ENCODE measurements at places on chromosomes 11 and 22.

GRCh38 chr22:31045900-31046538, 35.1 kb upstream of the SMTN start:
- DNase-seq, result no peak

DNA sequence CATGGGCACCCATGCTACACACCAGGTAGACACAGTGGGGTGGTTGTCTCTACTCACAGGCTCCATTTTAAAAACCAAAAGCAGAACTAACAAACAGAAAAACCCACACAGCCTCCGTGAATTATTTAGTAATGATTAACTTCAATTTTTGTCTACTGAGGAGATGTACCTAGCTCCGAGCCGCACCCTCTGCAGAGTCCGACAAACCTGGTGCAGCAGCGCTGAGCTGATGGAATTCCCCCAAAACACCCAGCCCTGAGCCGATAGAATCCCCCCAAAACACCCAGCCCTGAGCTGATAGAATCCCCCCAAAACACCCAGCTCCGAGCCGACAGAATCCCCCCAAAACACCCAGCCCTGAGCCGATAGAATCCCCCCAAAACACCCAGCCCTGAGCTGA, 927.0 kb downstream of the BRD1 start:
- no peak for DNase-seq

DNA sequence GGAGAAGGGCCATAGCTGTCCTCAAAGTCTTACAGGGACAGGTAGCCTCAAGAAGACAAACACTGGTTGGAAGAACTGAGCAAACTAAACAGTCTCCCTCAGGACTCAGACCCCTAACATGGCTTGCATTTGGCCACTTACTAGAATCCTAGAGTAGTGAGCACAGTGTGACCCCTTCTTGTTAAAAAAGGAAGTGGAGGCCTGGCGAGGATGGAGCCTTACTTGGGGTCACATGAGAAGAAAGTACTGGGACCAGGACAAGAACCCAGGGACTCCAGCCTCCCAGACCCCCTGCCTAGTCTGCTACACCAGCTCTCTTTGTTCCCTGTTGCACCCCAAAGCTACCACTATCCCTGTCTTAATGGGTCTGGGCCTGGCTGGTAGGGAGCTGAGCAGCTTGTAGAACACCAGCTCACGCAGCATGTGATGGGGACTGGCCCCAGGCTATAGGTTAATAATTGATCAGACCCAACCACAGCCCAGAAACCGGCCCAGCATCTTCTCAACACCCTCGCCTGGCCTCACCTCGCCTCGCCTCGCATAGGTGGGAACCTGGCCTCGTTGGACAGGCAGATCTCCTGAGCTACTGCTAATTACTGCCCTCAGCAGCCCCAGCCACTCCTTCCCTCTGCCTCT, 17.6 kb downstream of the DGAT2 start:
- no peak for DNase-seq

- DNase-seq, result no peak
These were observed 220.4 kb downstream of the FAM76B start for GRCh38 chr11:95569207-95569606.

- DNase-seq, result no peak
These were observed 100.3 kb downstream of the CCDC83 start for GRCh38 chr11:85955531-85955930.

- DNase-seq, result no peak
These were observed 863.6 kb downstream of the FAM181B start for GRCh38 chr11:81870066-81870412.

- no peak for DNase-seq
These were observed 255.5 kb downstream of the TENM4 start for GRCh38 chr11:79185351-79185750.

- no peak for DNase-seq
These were observed 27.6 kb downstream of the KCTD17 start for GRCh38 chr22:37079158-37079557.

GRCh38 chr22:33544707-33545106, 375.6 kb downstream of the LARGE1 start:
- DNase-seq, result no peak

DNA sequence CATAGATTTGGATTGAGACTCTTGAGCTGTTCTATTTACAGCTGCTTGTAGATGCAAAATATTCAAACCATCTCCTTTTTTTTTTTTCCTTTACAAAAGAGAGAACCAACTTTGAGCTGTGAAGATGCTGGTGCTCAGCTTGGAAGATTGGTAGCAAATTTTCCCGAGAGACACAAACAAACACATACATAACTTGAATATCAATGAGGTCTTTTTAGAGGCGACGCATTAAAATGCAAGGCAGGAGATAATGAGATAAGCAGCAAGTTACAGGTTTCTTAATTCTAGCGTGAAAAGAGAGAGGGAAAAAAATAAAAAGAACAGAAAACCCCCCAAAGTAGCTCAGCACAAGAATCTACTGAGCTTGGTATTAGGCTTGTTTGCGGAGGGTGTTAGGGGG, 247.0 kb upstream of the SORL1-AS1 start:
- DNase-seq, result no peak

- DNase-seq, result no peak
These were observed 18.4 kb downstream of the STIM1 start for GRCh38 chr11:3873712-3874349.

DNA sequence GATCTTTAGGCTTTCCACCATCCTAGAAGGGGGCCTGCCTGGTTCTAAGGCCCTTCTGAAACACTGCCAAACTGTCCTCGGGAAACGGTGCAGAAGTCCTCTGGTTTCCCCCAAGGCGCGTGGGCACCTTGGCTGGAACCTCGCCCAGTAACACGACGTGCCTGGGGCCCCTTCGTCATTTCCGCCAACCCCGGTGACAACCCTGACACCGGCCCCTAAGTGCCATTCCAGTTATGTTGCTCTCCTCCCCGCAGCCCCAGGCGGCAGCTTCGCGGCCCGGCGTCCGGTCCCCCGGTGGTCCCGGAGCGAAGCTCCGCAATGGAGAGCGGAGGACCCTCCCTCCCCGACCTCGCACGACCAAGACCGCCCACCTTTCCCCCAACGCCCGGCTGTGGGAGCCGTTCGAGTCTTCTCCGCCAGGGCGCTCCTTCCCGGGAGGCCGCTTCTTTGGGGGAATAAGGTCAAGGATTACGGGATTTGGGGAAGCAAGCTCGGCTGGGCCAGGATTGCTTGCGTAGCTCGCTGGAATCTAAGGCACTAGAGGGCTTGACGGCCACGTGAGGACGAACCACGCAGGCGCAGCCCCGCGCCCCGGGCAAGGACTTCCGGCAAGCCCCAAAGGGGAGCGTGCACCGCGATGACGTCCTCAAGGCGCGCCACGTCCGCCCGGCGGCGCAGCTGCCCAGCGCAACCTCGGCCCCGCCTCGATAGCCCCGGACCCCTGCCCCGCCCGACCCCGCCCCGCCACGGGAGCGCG, 626 bp downstream of the RNH1 start:
- DNase-seq, result peak; percentile 96

- no peak for DNase-seq
These were observed 70.4 kb downstream of the MYO7A start for GRCh38 chr11:77198440-77198849.

DNA sequence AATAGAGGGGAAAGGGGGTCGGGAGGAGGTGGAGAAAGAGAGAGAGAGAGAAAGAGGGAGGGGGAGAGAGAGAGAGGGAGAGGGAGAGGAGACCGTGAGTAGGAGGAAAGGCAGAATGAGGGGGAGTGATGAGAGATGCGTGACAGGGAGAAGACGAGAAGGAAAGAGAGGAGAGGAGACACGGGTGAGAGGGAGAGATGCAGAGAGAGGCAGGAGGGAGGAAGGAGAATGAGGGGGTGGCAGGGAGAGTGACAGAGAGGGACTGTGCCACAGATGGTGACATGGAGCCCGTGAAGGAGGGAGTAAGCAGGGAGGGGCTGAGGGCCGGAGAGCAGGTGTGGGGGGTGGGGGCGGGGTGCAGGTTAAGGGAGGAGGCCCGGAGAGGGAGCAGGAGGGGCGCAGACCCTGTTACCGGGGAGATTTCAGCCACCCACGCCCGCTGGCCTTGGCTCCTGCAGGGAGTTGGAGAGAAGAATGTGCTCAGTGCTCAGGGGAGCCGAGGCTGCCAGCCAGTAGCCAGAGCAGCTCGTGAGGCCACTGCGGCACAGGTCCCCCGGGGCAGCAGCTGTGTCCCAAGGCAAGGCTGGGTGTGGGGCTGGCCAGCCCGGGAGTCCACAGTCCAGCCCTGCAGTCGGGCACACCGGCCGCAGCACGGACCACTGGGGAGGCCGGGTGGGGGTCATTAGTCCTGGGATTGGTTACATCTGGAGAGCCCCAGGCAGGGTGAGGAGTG, at the start of gene SSTR3:
Gene SSTR3 (minus strand): TSS at position 304 of the 733 bp plus-strand sequence. CDS start 4,674 bp downstream, outside the sequence.
- DNase-seq, result no peak

DNA sequence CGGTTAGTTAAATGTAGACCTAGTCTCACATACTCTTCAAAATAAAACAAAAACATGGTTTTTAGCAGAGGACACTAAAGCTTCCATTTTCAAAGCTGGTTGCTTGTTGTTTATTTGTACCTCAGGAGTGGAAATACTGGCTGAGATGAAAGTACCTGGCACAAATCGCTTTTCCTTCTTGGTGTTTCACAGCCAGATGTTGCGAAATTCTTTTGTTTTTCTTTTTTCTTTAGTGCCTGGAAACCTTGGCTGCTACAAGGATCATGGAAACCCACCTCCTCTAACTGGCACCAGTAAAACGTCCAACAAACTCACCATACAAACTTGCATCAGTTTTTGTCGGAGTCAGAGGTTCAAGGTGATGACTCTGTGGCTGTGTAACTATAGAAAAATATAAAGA, 48.3 kb downstream of the KREMEN1 start:
- DNase-seq, result no peak

DNA sequence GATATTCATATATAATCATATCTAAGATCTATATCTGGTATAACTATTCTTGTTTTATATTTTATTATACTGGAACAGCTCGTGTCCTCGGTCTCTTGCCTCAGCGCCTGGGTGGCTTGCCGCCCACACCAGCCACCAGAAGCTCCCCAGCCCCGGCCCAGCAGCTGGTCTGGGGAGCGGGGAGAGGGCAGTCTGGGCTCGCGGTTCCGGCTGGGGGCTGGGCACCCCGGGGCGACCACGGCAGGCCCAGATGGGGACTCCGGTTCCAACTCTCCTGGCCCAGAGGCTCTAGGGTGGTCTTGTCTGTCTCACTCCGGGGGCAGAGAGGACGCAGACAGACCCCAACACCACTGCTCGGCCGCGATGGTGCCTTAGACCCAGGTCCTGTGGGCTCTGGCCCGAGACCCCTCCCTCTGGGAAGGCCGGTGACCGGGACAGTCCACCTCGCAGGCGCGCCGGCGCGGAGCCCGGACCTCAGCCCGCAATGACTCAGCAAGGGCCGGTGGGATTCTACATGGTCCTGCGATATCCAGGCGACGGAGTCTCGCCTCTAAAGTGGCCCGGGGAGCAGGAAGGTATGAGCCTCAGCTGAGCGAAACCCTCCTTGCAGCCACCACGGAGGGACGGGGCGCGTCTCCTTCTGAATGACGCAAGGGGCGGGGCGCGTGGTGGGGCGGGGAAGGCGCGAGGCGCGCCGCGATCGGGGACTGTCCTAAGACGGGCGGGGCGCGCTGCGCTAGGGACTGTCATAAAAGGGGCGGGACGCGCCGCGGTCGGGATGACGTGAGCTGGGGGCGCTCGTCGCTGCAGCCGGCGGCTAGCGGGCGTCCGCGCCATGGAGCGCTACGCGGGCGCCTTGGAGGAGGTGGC, at the start of gene DGCR6:
Gene DGCR6 (plus strand): TSS at position 781 of the 870 bp plus-strand sequence. CDS start 55 bp downstream, at position 836.
- no peak for DNase-seq

- DNase-seq, result no peak
These were observed 7.3 kb downstream of the CRYBB3 start for GRCh38 chr22:25206998-25207397.

DNA sequence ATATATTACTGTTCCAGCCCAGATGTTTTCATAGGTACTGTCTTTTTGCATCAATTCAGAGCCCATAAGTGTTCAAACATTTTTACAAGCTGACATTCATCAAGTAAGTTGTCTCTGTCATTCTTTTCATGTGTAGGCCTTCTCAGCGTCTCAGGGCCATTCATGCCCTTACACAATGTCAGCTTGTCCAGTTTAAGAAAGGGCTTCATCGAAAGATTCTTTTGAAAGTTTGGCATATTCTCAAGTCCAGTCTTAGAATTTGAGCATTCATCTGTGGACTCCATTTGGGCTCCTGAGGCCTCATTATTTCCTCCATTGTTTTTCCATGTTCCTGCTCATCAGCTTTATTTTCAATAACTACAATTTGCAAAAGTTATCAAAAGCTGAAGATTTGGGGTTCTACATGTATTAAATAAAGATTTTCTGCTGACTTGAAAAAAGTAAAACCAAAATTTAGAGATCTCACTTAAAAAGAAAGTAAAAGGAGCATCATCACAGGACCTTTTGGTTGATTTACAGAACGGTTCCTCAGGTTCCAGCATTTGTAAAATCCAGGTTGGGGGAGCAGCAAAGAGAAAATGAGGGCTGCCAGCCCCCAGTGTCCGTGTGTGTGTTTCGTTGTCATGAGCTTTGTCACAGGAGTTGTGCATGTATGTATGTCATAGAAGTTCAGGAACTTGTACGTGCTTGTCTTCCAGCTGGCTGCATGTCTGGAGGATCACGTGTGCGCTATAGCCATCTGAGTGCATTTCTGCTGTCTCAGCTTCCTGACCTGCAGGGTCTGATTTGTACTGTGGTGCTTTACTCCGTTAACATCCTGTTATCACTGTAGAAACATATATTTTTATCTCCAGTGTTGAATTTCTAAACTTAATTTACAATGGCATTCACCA, 15.6 kb downstream of the MOV10L1 start:
- peak; percentile 7 for DNase-seq

- no peak for DNase-seq
These were observed 214.0 kb upstream of the B3GAT1 start for GRCh38 chr11:134626032-134626431.

- DNase-seq, result no peak
These were observed 870.2 kb downstream of the BRD1 start for GRCh38 chr22:48957311-48957986.

DNA sequence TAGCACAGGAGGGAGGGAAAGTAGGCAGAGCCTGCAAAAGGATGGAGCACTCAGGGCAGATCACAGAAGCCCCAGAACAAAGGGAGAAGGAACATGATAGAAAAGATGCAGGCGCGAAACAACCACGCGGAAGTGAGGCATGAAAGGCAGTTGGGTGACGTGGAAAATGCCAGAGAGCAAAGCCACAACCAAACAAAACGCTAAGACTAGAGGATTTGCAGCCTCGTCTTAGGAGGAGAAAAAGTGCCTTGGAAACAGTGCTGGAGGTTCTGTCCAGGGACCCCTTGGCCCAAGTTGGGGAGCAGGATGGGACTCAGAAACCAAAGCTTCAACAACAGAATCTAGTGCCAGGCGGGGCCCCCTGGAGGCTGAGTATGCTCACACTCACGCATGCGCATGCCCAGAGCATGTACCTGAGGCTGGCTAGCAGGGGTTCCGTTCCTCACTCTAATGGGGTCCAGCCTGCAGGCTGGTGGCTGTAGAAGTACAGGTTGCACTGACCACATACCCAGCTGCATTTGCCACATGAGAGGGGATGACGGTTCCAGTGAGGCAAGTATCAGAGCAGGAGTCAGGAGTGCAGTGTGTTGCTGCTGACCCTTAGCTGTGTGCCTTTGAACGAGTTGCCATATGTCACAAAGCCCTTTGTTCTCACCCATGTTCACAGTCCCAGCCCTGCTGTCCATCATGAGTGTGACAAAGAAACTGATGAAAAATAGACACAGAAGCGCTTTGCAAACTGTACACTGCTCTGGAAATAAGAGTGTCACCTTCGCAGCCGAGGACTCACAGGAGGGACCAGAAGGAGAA, 568.6 kb upstream of the CADM1 start:
- DNase-seq, result no peak

All from CD4-positive, alpha-beta T cell treated with Interleukin-2 at 100 ng/mL for 4 hours (primary cell).